Melanocyte of skin (primary cell): ENCODE measurements at places on chromosomes 3 and 15. TPM values are rescaled to one million over a fixed set of nuclear protein-coding genes. Genes with fewer than 3 reads are reported as not detected.

ZNF502 gene
- total RNA-seq, result 2.0 and 3.1 TPM in 2 replicates

CHST14 gene
- total RNA-seq, result 8.0 and 8.9 TPM in 2 replicates

BNC1 gene
- total RNA-seq, result 0.62 and 2.0 TPM in 2 replicates

RMDN3 gene
- 24.8 and 26.2 TPM in 2 replicates for total RNA-seq

C3orf22 gene
- total RNA-seq, result not detected in 2 replicates

IQSEC1 gene
- 17.3 and 19.9 TPM in 2 replicates for total RNA-seq

FSIP1 gene
- total RNA-seq, result 0.73 and 1.0 TPM in 2 replicates

CPLX3 gene
- not detected in 2 replicates for total RNA-seq

TMEM266 gene
- total RNA-seq, result 0.34 TPM in 1 of 2 replicates, not detected in the other

TMEM158 gene
- 5.0 and 6.8 TPM in 2 replicates for total RNA-seq

ZNF660 gene
- 0.69 and 0.73 TPM in 2 replicates for total RNA-seq

DTX3L gene
- 125 and 142 TPM in 2 replicates for total RNA-seq

FSTL1 gene
- total RNA-seq, result 254 and 501 TPM in 2 replicates

ANKUB1 gene
- total RNA-seq, result not detected in 2 replicates

OXTR gene
- 0.62 and 0.67 TPM in 2 replicates for total RNA-seq

SLC15A2 gene
- total RNA-seq, result under 0.01 and 0.15 TPM in 2 replicates

KIF15 gene
- 4.5 and 4.7 TPM in 2 replicates for total RNA-seq

FAM240A gene
- not detected in 2 replicates for total RNA-seq

TF gene
- under 0.01 TPM in 1 of 2 replicates, not detected in the other for total RNA-seq
